ENCODE measurements at places on chromosomes 2 and 18.

DNA sequence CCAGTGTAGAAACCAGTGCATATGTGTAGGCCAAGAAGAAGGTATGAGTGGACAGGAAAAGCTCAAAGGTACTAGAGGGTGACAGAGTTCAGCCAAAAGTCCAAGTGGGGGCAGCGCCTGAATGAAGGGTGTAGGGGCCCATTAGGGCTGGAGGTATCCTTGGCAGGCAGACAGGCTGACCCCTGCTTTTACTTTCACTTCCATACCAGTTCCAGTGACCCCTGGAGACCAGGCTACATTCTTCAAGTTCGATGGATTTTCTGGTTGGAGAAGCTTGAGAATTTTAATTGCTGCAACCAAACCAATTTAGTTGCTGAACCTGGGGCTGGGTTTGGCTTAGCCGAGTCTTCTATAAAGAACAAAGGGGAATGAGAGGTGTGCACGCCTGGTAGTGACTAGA lies 42.3 kb upstream of the MRPL33 start:
- DNase-seq, result no peak

- peak; percentile 38 for DNase-seq
Measured at GRCh38 chr2:14712111-14712510, 79.6 kb downstream of the LRATD1 start.

- DNase-seq, result peak; percentile 24
Measured at GRCh38 chr2:3728104-3729054, 25.0 kb downstream of the DCDC2C start.

GRCh38 chr2:55314985-55315384 lies 46.0 kb upstream of the MTIF2 start:
- DNase-seq, result no peak

- DNase-seq, result no peak
Measured at GRCh38 chr2:33375054-33375453, 101.4 kb upstream of the RASGRP3 start.

GRCh38 chr2:212863185-212863588 lies 288.2 kb downstream of the IKZF2 start:
- DNase-seq, result no peak

- DNase-seq, result no peak
Measured at GRCh38 chr18:58541146-58541788, 87.6 kb downstream of the ALPK2 start.

GRCh38 chr2:88614497-88615157 lies 12.6 kb downstream of the EIF2AK3 start:
- DNase-seq, result no peak

DNA sequence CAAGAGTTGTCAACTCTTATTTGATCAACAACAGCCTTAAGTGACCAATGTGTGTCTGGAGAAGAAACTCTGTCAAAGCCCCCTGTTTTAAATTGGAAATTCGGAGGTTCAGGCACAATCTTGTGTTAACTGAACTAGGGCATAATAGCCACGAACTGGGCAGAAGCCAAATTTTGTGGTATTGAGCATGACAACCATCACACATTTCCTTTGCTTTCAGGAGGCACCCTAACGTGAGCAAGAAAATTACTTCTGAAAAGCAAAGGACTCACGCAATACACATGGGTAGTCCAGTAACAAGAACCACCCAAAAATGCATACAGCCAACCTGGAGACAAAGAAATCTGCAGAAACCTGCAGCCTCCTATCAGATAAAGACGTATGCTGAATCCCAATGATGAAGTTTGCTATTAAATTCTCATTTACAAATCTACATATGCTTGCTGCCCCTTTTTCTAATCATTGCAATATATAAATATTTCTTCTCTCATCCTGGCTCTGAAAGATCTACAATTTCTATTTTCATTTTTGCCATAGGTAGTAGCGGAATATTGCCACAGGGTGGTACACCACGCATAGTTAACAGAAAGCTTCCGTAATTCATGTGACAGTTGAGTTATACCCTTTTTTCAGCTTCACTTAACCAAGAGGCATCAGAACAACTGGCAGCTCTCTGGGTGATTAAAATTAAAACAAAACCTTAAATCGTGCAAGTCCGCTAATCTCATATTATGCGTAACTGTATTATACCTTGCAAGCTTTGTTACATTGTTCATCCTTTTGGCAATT lies 495.8 kb downstream of the NRXN1 start:
- DNase-seq, result peak; percentile 4

DNA sequence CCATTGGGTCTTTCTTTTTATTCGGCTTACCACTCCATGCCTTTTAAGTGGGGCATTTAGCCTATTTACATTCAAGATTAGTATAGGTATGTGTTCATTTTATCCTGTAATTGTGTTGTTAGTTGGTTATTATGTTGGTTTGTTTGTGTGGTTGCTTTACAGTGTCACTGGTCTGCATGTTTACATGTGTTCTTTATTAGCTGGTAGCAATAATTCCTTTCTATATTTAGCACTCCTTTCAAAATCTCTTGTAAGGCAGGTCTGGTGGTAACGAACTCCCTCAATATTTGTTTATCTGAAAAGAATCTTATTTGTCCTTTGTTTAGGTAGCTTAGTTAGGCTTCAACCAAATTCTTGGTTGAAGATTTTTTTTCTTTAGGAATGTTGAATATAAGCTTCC lies 68.7 kb upstream of the XDH start:
- DNase-seq, result no peak

- DNase-seq, result no peak
Measured at GRCh38 chr2:226333388-226333787, 466.2 kb downstream of the IRS1 start.

DNA sequence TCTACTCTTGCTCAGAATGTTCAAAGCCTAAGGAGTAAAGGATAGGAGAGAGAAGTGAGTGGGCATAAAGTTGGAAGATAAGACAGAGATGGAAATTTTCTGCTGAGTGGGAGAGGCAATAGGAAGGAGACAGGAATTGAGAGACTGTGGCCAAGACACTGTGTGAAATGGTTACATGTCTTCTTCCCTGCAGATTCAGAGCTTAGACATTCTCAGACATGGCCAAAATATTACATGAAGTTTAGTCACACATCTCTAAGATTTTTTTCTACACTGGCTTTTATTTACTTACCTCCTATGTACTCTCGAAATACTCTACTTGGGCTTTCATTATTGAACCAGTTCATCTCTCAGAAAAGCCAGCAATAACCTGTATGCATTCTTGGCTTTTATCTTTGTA lies 363.0 kb upstream of the FANCL start:
- DNase-seq, result no peak

DNA sequence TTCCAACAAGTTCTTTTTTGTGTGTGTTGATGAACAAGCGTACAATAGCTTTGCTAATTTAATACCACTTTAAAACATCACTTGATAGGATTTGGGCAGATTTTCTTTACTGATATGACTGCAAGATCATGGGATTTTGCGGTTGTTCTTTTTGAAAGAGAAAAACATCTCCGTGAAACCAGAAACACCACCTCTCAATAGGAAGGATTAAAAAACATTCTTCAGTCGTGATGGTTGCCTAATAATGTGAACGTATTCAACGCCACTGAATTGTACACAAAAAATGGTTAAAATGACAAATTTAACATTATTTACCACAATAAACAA lies 19.3 kb downstream of the RBMS1 start:
- no peak for DNase-seq

GRCh38 chr2:48380208-48380607 lies 149.7 kb upstream of the STON1 start:
- DNase-seq, result no peak

GRCh38 chr2:192500550-192501200 lies 305.9 kb upstream of the TMEFF2 start:
- DNase-seq, result peak; percentile 90

DNA sequence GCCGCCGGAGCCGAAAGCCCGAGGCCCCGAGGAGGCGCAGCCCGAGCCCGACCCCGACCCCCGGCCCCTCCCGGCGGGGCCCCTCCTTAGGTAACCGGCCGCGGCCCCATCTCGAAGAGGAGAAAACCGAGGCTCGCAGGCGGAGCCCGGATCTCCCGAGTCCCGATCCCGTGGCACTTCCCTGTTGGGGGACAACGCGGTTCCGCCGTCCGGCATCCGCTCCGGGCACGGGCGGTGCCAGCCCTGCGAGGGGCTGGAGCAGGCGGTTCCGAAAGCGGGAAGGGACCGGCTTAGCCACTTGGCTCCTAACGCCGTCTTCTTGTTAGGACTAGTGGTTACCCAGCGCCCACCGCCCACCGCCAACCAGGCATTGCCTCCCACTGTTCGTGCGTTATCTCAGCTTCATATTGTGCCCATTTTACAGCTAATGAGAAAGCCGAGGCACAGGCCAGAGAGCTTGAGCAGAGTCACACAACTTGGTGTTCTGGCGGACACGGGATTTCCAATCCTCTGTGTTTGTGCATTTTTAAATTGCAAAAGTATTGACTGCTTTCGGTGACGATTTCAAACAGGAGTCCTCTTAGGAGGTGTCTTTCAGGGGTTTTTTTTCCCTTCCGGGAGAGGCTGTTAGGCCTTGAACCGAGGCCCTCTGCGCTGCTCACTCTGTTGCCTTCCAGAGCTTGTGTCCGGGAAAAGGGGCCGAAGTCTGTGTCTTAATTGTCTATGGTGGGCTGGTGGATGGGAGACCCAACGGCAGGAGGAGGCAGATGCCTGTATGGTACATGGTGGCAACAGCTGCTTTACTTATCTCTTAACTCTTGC lies 562 bp downstream of the CENPA start:
- no peak for DNase-seq

DNA sequence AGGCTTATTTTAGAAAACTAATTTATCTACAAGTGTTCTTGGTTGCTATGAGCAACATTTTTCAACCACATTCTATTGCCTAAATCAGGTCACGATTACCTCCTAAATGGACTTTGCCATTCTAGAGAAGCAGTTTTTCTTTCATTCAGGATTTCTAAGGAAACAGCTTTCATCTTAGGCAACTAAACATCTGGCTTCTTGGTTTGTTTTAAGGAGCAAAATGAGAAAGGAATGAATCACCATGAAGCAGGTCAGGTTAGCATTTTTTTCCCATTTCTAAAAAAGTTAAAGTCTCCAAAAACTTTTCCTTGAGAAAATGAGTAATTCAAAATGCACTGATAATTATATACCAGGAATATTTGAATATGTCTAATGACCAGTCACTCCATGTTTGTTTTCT lies 114.8 kb downstream of the GAREM1 start:
- DNase-seq, result no peak

- no peak for DNase-seq
Measured at GRCh38 chr2:118371515-118371914, 283.2 kb downstream of the INSIG2 start.

DNA sequence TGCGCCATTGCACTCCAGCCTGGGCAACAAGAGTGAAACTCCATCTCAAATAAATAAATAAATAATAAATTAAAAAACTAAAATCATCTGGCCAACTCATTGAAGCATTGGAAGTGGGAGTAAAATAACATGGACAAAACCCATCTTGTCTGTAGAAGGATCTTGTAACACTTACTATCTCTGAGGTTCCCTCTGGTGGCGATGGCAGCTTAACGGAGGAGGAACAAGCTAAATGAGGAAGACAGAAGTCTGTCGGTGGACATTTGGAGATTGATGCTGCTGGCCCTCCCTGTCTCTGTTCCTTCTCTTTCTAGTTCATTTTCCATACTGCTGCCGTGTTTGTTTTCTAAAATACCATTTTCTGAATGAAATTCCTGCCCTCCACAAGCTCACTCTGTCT lies 43.4 kb downstream of the ZCCHC2 start:
- DNase-seq, result no peak

GRCh38 chr2:212995920-212996319 lies 155.5 kb downstream of the IKZF2 start:
- DNase-seq, result peak; percentile 52

DNA sequence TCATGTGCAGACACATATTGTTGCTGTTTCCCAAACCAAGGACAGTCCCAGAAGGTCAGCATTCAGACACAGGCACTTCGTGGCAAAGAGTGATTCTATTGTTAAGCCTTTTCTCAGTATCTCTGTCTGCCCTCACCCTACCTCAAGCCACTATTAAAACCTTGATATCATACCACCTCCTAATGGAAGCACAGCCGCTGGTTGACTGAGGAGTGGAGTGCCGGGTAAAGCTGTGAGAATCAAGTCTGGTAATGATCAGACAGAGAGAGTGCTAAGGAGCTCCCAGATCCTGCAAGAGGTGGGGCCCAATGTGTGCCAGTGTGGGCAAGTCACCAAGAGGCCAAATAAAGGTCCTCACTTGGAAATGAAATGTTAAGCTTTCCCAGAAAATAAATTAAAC lies 819.5 kb downstream of the BCL11A start:
- no peak for DNase-seq

DNA sequence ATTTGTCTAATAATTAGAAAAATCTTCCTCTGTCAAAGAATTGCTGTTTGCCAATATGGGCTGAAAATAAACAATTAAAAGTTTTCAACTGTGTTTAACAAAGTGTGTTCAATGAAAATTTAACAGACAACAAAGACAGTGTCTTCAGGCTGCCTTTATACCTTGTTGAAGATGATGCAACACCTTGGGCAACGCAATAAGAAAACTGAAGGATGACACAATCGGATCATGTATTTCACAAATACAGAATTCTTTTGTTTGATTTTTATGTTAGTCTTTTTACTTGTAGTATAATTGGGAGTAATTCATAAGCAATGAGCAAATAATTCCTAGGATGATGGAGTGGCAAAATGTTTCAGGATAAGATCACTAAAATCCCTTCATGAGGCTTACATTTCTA lies 27.8 kb downstream of the CHN1 start:
- DNase-seq, result no peak

DNA sequence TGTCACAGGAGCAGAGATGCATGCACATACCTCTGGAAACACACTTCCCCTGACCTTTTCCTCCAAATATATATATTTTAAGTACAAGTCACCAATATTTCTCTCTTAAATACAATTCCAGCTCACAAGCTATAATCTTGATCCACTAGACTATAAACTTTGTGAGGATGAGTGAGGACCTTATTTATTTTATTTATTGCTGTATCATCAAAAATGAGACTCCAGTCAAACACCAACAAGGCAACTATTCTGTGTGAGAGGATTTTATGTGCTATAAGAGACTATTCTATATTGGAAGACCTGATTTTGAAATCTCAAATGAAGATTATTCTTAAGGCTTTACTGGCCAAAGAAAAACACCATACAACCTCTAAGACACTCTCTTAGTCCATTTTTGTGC lies 1352.2 kb downstream of the SUCLG1 start:
- no peak for DNase-seq

DNA sequence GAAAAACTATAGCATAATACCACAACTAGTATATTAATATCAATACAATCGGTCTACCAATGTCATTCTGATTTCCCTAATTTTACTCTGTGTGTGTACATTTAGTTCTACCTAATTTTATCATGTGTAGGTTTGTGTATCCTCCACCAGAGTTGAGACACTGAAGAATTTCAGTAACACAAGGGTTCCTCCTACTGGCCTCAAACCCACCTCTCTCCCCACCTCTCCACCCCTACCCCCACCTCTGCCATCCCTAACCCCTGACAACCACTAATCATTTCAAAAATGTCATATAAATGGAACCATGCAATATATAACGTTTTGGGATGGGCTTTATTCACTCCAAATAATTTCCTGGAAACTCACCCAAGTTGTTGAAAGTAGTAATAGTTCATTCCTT lies 117.9 kb downstream of the LYPD6 start:
- no peak for DNase-seq

All from skeletal muscle cell (primary cell).